ENCODE measurements at places on chromosomes 12 and 14.

GRCh38 chr12:60981473-60981872, 1278.7 kb upstream of the USP15 start:
- no peak for DNase-seq

DNA sequence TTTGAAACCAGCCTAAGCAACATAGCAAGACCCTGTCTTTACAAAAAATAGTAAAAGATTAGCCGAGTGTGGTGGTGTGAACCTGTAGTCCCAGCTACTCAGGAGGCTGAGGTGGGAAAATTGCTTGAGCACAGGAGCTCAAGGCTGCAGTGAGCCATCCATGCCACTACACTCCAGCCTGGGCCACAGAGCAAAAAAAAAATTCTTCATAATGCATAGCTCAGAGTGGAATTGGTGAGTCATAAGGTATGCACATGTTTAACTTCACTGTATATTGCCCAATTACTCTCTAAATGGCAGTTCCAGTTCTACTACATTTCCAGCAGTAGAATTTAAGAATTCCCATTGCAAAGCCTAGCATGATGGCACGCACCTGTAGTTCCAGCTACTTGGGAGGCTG, 26.8 kb upstream of the CLIP1 start:
- DNase-seq = peak; percentile 20

DNA sequence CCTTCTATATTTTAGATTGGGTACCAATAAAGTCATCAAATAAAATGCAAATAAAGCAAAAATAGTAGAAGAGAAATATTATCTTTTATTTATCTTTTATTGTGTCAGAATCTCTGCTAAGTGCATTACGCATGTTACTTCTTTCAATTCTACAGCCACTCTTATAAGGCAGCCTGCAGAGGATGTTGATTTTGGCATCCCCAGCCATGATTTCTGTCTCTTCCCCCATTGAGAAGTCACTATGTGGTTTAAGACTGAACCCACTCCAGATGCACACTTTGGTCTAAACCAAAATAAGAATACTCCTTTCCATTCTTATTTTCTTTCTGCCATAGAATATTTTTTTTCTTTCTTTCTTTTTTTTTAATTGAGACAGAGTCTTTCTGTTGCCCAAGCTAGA, 56.0 kb upstream of the ACSS3 start:
- no peak for DNase-seq

DNA sequence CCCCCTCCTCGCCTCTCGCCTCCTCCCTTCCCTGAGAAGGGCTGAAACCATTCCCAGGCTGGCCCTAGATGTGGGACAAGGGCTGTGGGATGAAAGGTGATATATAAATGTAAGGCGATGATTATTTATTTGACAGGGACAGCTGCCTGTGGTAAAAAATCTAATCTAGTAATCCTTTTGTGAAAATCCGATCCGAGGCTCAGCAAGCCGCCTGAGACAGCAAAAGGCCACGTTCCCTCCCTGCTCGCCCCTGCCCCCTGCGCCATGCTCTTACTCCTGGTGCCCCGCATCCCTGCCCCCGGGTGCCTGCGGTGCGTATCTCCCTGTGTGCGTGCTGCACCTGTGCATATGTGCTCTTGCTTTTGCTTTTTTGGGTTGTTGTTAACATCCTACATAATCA, 65.2 kb downstream of the TSPAN9 start:
- DNase-seq = no peak

DNA sequence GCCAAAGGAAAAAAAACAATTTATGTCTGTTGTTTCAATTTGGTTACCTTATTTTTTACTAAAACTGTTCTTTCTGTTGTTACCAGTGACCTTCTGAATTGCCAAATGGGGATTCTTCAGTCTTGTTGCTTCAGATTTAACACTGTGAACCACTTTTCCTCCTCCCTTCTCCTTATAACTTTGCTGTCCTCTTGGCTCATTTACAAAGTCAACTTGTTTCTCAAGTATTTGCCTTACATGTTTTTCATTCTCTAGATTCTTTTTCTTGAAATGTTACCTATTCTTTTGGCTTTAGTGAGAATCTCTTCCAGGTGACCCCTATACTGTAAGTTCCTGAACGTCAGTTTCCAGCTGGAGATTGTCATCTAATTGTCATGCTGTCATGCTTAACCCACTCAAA, 19.4 kb downstream of the FUT8 start:
- no peak for DNase-seq

GRCh38 chr12:19967431-19967830, 400.9 kb upstream of the PDE3A start:
- DNase-seq = no peak

- DNase-seq = no peak
These were observed 125.8 kb upstream of the AVPR1A start for GRCh38 chr12:63276537-63277365.

GRCh38 chr14:37094502-37094901, 77.9 kb downstream of the SLC25A21 start:
- DNase-seq = no peak

GRCh38 chr14:29926701-29927375, 809 bp downstream of the PRKD1 start:
- no peak for DNase-seq

- no peak for DNase-seq
These were observed 380.2 kb downstream of the NAV3 start for GRCh38 chr12:78210894-78211302.

DNA sequence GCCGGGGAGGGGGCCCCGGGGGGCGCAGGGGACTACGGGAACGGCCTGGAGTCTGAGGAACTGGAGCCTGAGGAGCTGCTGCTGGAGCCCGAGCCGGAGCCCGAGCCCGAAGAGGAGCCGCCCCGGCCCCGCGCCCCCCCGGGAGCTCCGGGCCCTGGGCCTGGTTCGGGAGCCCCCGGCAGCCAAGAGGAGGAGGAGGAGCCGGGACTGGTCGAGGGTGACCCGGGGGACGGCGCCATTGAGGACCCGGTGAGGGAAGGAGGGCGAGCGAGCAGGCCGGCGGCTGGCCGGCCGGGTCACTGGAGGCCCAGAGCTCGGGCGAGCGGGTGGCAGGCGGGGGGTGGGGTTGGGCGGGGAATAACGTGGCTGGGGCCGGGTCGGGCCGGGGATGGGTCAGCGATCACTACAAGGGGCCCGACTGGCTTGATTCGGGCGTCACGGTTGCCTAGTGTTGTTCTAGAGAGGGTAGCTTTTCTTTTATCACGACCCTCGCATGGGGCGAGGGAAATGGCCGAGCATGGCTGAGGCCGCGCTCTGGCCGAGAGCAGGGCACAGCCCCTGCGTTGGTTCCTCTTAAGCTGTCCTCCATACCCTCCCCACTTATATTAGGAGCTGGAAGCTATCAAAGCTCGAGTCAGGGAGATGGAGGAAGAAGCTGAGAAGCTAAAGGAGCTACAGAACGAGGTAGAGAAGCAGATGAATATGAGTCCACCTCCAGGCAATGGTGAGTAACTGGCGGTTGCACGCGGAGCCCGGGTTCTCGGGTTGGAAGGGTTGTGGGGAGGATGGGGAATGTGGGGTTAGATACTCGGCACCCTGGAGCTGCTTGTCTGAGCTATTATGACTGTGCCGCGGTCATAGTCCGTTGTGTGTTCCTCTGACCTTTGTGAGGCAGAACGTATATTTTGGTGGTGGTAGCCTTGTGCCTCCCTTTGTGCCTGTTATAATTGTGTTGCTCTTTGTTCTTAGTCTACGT, 603 bp downstream of the PABPN1 start:
- peak; percentile 6 for DNase-seq

GRCh38 chr12:15662303-15662980, 126.7 kb downstream of the EPS8 start:
- no peak for DNase-seq

DNA sequence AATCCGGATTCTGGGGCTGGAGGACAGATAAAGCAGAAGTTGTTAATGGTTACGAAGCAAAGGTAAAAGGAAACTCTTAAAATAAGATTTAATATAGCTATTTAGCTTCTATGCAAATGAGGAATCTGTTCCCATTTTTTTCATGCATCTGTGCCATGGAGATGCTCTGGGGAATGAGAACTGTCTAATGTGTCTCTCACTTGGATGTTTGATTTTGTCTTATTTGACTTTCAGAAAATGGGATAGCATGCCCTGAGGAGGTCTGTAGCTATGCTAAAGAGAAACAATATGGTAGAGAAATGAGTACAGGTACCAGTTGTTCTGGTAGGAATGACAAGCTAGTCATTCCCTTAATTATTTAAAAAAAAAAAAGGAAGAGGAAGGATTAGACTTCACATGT, 24.3 kb downstream of the C12orf76 start:
- DNase-seq = no peak

- no peak for DNase-seq
These were observed 7.6 kb downstream of the GPRC5A start for GRCh38 chr12:12898911-12899511.

- no peak for DNase-seq
These were observed 1.2 kb upstream of the FGD4 start for GRCh38 chr12:32398181-32398580.

GRCh38 chr12:12925388-12925787, 26.6 kb downstream of the GPRC5D start:
- DNase-seq = no peak

DNA sequence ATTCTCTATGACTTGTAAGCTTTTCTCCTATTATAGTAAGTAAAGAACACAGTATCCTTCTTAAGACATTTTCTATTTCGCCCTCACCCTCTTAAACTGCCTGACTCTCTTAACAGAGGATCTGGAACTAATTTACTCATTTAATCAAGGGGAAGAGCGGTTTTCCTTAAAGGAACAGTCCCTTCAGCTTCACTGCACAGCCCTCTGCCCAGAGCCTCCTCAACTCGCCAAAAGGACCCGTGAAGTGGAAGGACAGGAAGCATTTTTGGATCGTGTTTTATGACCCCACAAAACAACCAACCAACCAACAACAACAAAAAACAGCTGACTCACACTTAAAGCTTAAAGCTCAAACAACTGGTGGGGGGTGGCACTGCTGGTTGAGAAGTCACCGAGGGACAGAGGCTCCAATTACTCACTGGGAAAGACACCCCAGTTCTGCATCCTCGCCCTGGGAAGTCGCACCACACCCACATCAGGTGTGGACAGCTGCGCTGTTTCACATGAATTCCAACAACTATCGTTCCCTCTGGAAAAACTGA, 35.7 kb downstream of the NID2 start:
- DNase-seq = no peak

DNA sequence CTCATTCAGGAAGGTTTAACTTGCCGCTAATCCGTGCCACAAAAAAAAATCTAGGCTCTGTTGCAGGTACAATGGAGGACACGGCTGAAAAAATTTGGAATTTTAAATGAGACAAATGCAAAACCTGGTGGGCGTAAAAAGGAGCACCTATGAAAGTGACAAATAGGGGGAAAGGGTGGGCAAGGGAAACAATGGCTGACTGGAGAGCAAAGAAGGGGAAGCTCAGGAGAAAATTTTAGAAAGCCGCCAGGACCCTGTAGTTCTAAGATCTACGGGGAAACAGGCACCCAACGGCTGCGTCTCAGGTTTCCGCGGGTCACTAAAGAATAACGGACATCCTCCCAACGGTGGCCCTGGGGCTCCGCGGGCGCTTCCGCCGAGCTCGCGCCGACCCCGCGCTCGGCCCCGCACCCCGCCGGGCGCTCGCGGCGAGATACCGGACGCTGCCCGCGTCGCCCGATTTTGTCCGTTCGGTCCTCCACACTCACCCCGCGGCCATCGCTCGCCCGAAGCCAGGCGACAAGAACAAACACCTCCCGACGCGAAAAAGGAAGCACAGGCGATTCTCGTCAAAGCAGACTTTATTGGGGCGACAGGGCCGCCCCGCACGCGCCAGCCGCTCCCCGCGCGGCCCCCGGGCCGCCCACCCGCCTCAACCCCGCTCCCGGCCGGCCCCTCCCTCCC, 1.1 kb upstream of the YY1 start:
- no peak for DNase-seq

GRCh38 chr14:78075555-78076277, 94.5 kb upstream of the NRXN3 start:
- DNase-seq = no peak

- no peak for DNase-seq
These were observed 15.5 kb upstream of the ATP6V0A2 start for GRCh38 chr12:123696646-123697045.

DNA sequence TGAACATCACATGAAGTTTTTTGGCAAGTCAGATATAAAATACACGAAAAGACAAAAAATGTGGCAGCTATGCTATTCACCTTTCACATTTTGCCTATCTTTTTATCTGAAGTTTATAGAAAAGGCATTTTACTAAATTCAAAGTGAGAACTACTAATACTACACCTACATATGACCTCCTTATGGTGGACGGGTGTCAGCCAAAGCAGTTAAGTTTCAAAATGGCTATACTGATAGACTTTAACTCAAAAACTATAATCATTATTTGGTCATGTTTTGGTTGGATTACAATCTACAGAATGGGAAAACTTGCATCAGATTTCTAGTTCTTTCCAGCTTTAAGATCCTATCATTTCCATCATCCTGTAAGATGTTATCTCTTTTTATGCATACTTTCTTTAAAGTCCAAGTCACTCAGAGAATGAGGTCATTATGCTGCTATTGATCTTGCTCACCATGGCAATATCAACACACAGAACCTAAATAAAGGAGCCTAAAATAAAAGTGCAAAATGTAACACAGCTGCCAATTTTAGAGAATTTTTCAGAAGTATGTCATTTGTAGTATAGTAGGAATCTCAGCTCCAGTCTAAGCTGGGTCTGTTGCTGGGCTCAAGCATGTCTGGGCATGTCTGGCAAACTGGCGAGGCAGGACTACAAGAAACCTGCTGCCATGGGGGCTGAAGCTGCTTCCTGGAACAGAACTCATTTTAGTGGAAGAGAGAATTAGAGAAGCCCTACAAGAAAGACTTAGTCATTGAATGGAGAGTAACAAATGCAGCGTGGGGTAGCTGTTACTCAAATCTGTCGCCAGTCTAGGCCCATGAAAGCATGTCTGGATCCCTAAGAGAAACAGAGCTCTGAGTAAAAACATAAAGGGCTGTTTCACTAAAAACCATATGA, 7.6 kb upstream of the AEBP2 start:
- no peak for DNase-seq

- no peak for DNase-seq
These were observed 29.3 kb upstream of the EIF5 start for GRCh38 chr14:103304706-103305105.

DNA sequence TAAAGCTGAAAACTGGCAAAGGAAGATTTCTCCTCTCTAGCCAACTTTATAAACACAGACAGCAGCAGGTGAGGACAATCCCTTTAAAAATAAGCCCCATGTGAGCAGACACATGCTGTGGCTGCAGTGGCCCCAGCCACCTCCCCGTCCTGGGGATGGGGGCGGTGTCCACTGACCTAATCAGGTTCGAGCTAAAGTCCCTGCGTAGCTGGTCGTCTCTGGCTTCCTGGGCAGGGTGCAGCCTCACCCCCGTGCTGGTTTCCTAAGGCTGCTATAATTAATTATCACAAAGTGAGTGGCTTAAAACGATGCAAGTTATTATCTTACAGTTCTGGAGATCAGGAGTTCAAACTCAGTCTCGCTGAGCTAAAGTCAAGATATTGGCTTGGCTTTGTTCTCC, 1.0 kb downstream of the BDKRB1 start:
- DNase-seq = no peak

GRCh38 chr12:1800401-1801302, 19.7 kb upstream of the LRTM2 start:
- peak; percentile 23 for DNase-seq

- no peak for DNase-seq
These were observed 1.1 kb downstream of the KMT2D start for GRCh38 chr12:49059299-49060171.

Data from GF-D8 (cell line).